Body of pancreas (tissue), 4 donors: ENCODE measurements at places on chromosomes 11 and 22.

GRCh38 chr11:86800960-86801272 is 574 bp downstream of the PRSS23 start:
- DNase-seq, result no peak

DNA sequence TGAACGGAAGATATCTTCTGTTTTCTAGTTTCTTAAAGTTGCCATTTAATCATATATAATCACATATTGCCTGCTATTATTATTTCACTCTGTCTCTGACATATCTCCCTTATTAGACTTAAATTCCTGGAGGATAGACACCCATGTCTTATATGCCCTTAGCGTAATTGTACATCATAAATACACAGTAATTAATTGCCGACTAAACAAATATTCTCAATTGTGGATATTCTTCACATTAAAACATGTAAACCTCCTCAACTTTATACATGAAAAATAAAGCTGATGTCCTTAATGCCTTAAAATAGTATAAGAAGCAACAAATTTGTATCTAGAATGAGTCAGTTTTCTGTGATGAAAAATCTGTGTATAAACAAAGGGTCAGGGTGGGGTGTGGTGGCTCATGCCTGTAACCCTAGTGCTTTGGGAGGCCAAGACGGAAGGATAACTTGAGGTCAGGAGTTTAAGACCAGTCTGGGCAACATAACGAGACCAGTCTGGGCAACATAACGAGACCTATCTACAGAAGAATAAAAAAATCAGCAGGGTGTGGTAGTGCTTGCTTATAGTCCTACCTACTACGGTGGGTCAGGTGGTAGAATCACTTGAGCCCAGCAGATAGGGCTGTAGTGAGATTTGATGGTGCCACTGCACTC is 6.1 kb downstream of the ZDHHC13 start:
- no peak for DNase-seq

DNA sequence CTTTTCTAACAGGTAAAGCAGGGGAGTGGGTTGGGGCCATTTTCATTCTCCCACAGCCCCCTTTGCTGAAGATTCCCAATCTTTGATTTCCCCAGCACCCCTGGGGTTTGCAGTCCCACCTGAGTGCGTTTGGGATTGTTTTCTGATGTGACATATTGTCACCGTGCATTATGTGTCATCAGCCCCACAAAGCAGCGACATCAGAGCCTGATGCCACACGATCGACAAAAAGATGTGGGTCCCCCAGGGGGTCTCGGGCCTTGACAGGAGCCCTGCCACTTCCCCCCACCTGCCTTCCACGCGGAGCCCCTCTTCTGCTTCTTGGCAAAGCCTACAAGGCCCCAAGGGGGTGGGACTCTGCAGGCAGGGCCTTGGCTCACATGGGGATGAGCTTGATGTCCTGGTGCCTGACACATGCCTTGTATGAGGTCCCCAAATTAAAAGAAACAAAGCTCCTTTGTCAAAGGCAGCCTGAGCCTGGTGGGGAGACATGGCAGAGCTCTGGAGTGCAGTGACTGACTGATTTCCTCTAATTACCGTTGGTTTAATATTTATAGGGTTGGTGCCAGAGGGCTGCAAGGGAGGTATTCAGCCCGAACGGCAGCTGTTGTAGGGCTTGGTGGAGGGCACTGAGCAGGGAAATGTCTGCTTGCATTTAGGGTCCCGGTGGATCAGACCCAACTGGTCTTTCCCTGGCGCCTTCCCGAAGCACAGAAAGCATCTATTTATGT is 149.2 kb downstream of the MIAT start:
- no peak for DNase-seq

GRCh38 chr11:47445840-47446239 is 3.1 kb downstream of the RAPSN start:
- DNase-seq, result no peak

DNA sequence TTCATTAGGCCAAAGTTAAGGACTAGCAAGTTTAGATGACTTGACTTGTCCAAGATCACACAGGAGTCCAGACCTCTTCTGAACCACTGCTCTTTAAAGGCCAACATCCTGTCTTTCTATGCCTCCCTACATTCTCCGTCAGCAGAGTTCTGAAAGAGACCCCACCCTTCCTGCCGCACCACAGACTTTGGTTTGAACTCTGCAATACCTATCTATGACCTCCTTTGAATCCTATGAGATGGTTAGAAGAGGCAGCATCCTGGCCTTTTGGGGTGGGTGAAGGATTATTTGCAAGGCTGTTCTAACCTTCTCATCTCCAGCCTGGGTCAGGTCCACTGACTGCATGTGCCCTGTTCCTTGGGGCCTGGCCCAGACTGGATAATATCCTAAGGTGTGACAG is 4.3 kb upstream of the RRM1 start:
- no peak for DNase-seq
